Fibroblast of lung (primary cell): ENCODE measurements at places on chromosomes 7 and 10.

DNA sequence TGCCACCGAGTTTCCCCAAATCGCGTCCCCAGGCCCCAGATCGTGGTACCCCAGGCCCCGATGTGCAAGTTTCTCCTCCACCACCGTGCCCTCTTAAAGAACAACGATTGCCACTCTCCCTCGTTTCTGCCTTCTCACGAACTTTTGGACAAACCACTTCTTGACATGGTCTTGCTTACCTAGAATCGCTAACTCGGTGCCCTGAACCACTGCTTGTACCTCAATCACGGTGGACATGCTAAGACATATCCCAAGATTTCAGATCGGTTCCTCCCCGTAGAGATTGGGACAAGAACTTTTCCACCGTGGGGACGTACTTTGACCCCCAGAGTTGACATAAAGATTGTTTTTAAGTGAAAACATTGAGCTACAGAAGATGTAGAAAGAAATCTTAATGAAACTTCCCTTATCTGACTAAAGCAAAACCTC is 477 bp upstream of the ZC3HAV1 start:
- no peak for DNase-seq

DNA sequence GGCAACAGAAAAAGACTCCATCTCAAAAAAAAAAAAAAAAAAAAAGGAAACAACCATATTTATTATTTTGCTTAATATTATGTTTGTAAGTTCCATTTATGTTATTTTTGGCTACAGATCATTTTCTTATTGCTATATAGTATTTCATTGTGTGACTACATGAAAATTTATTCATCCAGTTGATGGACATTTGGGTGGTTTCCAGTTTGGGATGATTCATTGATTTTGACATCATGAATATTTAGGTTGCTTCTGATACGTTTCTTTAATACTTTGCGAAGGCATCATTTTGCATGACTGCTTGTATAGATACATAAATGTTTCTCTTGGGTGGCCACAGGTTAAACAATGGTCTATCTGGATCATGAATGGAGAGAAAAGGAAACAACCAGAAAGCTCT is 2.0 kb upstream of the NPSR1 start:
- no peak for DNase-seq

DNA sequence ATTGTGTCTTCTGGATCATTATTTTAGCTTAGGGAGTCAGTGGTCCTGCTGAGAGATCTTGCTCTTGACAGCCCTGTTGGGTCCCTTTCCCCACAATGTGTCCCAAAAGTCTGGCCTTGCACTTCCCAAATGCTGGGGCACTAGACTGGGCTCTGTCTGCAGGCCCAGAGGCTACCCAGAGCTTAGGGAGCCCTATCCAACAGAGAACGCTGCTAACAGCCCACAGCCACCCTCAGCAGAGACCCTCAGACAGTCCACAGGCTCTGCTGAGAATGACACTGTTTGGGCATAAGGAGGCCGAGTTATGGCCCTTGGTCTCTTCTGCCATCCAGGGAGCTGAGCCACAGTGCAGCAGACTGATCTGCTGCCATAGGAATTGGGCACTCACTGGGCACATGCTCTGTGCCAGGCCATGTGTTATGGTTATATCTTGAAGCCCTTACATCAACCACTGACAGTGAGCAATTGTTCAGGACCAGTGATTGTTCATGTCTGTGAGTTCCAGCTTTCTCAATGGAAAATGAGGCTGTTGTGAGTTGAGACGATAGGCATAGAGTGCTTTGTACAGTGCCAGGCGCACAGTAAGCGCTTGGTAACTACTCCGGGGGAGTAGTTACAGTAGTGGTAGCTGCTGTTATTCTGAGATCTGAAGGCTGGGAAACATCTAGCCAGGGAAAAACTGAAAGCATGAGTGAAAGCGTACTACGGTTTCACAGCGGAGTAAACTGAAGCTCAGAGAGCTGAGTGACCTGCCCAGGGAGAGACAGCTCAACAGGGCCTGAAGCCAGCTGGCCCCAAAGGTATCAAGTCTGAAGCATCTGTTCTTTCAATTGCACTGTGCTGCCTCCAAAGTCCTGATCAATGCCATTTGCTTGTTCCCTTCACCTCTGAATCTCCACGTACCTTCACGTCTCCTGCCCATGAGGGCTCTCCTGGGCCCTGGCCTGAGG is 77.6 kb upstream of the PRLHR start:
- DNase-seq: no peak

DNA sequence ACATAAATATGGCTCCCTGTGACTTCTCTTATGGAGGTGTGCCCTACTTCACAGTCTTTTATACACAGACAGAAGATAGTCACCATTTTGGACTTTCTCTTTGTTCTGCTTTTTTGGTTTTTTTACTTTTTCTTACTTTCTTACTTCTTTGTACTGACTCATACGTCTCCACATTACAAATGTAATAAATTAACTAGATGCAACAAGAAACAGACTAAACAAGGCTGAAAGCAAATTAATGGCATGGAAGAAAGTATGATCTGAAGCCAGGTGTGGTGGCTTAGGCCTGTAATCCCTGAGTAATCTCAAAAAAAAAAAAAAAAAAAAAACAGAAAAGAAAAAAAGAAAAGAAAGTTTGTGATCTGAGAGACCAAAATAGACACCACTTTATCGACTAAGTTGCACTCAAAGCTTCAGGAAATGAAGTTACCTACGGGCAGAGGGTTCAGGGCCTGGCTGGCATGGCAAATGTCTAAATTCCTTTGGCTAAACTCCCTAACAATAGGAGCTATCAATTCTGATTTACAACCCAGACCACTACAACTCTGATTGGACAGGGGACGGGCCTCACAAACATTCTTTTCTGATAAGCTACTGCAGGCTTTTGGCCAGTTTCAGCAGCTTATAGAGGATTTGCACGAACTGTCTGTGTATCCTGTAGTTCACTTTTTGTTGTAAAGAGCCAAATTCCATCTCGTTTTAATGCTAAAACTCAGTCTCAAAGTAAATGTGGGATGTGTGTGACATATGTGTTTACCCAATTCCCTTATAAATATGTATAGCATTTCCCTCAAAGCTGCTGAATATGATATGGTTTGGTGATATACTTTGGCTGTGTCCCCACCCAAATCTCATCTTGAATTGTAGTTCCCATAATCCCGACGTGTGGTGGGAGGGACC is 129.1 kb downstream of the SEPTIN14 start:
- DNase-seq: peak; percentile 76

GRCh38 chr7:112897839-112898431 is 107.7 kb upstream of the TMEM168 start:
- no peak for DNase-seq

DNA sequence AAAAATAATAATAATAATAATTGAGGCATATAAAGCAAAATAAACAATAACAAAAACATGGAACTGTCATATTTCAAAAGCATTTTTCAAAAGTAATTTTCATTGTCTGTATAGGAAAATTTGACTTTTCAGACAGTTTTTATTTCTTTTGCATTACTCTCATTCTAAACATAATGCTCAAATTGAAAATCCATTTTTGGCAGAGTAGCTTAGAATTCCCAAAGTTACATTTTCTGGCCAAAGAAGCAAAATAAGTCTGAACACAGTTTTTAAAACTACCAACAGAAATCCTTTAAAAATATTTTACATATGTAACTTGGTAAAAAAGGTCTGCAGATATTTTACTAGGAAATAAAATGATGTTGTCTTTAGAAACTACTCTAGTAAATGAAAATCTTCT is 535.4 kb downstream of the ANKRD7 start:
- DNase-seq: no peak

- no peak for DNase-seq
Observed at GRCh38 chr10:97050956-97051496, 134.7 kb downstream of the SLIT1 start.

- DNase-seq: no peak
Observed at GRCh38 chr10:1078668-1079067, 22.5 kb downstream of the WDR37 start.

DNA sequence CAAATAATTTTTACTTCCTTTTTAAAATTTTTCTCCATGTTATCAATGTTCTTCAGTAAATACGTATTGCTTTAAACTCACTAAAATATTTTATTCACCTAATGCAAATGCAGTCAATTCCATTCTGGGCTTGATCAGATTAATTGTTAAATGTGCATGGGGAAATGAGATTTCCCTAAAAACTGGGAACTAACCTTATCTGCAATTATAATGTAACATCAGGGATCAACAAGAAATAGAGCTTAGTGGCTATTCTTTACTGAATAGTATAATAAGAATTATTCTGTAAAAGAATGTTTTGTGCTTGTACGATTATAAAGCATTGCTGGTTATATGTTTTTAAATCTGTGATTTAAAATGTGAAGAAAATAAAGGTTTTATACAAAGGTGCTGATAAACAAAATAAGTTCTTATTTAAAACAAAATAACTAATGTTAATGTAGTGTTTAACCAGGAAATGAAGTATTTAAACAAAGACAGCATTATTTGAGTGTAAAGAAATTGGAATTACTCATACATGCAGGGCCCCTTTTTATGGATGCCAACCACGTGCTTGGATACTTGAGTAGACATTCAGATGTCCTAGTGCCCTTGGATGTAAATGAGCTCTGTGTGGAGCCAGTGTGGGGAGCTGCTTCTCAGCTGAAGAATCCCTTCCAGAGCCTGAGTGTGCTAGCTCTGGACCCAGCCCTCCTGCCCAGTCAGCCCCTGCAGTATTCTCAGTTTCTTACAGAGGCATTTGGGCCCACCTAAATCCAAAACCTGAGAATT is 84.2 kb downstream of the REEP3 start:
- no peak for DNase-seq

DNA sequence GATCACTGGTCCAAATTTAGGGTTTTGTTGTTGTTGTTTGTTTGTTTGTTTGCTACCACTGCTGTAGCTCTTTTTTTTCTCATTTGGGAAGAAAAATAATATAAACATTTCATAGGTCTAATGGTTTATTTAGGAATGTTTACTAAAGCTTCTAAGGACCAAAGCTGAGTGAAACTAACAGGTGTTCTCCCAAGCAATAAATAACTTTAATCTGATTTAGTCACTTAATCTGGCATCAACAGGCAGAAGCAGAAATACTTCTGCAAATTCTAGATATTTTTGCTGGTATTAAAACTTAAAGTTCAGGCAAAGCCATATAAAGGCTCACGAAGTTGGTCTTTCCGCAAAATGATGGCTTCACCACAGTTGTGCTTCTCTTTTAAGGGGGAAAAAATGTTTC is 144.5 kb upstream of the YAE1 start:
- no peak for DNase-seq

DNA sequence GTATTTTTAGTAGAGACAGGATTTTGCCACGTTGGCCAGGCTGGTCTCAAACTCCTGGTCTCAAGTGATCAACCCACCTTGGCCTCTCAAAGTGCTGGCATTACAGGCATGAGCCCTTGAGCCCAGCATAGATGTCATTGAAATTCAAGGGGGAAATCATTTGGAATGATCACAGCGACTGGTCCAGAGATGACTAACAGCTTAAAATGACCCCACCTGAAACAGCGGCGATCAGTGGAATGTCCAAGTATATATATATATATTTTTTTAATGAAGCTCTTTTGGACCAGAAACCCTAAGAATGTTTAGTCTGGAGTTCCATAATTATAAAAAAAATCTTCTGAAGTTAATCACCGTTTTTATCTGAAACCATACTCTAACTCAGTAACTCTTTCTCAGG is 12.5 kb upstream of the AKR1E2 start:
- peak; percentile 40 for DNase-seq

DNA sequence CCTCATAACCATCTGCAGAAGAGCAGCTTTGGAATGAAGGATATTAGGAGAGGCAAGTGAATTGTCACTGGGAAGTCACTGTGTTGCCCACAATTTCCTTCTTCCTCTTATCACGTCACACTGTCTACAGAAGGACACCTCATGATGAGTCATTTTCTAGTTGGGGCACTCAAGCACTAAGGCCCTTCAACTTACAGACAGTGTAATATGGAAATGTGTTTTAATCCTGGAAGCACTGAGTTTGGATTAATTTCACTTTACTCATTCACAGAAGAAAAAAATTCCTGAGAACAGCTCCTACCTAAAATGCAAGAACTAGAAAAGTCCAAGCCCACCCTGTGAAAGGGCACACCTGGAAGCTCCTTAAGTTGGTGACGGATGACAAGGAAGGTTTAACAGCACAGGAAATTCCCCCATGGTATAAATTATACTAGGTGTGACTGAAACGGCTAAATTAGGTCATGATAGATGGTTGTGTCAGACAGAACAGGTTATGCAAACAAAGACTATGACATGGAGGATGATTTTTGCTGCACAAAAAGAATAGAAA is 56.6 kb downstream of the PARD3 start:
- peak; percentile 96 for DNase-seq

DNA sequence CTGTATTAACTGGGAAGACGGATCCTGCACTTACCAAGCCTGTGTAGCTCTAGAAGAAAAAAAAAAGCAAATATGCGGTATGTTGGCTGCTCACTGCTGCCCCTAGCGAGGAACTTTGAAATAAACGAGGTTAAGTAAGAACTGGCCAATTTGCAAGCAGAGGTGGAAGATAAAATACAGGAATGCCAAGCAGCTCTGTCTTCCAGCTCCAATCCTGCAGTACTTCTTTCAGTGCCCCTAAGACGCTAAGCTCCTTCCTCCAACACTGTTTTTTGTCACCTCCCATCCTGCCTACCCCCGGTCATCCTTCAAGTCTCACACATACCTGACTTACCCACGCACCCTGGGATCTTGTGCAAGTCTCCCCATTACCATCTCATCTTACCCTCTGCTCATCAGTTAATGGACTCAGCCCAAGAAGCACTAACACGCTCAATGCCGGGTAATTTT is 809 bp downstream of the C10orf143 start:
- DNase-seq: peak; percentile 76

- DNase-seq: no peak
Observed at GRCh38 chr7:32275216-32276009, 205.2 kb upstream of the PDE1C start.

- DNase-seq: no peak
Observed at GRCh38 chr10:45278860-45279498, 36.4 kb downstream of the OR13A1 start.

- peak; percentile 32 for DNase-seq
Observed at GRCh38 chr10:99532687-99533495, at the start of gene NKX2-3. TSS of gene NKX2-3 (plus strand) at chr10:99532942. CDS start at chr10:99533132, 190 bp downstream.

DNA sequence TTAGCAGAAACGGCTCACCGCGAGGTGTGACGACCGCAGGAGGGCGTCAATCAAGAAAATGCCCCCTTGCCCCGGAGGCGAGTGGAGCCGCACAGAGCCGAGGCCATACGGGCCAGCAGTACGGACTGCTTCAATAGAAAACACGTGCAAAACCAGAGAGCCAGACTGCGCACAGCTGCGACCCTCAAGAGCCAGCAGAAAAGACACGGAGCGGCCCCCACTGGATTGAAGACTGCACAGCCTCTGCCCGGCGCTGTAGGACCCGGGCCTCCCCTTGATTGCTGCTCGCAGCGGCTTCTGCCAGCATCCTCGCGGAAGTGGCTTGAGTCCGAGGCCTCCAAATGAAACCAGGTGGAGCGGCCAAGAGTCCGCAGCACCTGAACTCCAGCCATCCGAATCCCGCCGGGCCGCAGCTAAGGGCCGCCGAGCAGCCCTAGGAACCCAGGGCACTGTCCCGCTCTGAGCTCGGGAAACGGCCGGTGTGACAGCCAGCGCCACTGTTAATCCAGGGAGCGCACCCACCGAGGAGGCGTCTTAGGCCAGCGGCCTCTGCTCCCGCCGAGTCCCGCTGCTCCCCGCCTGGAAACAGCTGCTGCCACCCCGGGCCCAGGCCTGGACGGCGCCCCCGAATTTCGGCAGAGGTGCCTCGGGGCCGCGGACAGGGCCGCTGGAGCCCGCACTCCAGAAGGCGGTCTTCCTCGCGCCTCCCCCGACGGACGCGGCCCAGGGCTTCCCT is 660 bp upstream of the HHEX start:
- DNase-seq: peak; percentile 48
